ENCODE measurements at places on chromosomes 1 and 21. TPM values are rescaled to one million over a fixed set of nuclear protein-coding genes. Genes with fewer than 3 reads are reported as not detected.

Gene PARP1
- 70.6 TPM for total RNA-seq

Gene QSOX1
- 332 TPM for total RNA-seq

GRCh38 chr1:31984419-31985347, 29.0 kb upstream of the KHDRBS1 start:
- H3K4me3 ChIP-seq, result no peak overlapping the region
- DNase-seq, result no peak
- no peaks in the 10 kb centered on the region for H3K36me3 ChIP-seq

Gene NOS1AP
- 2.4 TPM for total RNA-seq

DNA sequence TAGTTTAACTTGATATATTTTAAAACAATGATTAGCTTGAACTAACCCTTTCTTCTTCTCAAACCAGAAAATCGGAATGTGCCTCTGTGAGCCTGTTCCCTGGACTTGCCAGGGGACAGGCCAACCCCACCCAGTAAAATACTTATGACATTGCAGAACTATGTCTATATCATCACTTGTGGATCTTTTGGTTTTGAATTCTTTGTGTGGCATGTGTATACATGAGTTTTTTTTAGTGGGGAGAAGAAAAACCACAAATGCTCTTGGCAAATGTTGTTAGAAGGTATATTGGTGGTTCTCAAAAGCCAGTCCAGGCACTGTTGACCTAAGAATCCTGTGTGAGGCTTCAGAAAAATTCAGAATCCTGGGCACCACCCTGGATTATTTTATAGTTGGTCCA, 347.4 kb downstream of the SIPA1L2 start:
- H3K4me3 ChIP-seq, result no peak overlapping the region
- H3K27me3 ChIP-seq, result no peaks in the 10 kb centered on the region
- DNase-seq, result no peak
- no peak overlapping the region for H3K27ac ChIP-seq
- no peaks in the 10 kb centered on the region for H3K36me3 ChIP-seq
- H3K4me1 ChIP-seq, result no peaks in the 10 kb centered on the region

GRCh38 chr1:172406968-172407367, 13.5 kb upstream of the C1orf105 start:
- DNase-seq, result no peak
- H3K27ac ChIP-seq, result no peak overlapping the region
- H3K36me3 ChIP-seq, result no peaks in the 10 kb centered on the region
- H3K27me3 ChIP-seq, result no peaks in the 10 kb centered on the region

DNA sequence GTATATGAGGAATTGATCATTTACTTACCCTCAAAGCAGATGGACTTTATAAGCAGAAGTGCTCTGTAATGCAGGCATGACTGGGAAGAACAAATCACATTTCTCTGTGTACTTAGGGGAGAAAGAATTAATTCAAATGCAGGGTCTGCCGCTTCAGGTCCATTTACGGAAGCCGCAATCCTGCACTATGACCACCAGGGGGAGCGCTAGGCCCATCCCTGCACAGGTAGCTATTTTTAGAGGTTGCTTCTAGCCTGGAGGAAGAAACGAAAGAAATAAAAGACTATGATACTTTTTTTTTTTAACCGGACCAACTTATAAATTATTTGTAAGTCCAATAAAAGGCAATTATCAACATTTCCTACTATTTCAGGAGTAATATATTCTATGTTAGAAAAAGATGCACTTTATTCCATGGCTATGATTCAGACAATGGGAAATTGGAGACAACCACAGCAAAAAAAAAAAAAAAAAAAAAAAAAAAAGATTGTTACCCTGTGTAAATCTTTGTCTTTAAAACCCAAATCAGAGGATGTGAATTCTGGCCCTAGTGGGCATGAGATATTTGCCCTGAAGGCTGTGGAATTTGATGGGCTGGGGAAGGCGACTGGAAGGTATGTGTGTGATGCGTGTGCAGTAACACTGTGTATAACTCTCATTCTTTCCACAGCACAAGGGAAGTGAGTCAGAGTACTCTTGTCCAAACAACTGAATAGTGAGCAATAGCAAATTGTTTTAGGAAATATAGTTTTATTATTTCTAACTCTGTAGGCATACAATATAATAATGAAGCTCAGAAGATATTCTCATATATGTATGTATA, 12.9 kb upstream of the FYB2 start:
- no peak overlapping the region for H3K4me3 ChIP-seq
- peak; percentile 67 for DNase-seq
- H3K36me3 ChIP-seq, result no peaks in the 10 kb centered on the region
- no peak overlapping the region for H3K27ac ChIP-seq
- H3K27me3 ChIP-seq, result no peaks in the 10 kb centered on the region
- no peaks in the 10 kb centered on the region for H3K4me1 ChIP-seq

- peak overlapping the region; percentile 94 for H3K27ac ChIP-seq
- H3K36me3 ChIP-seq, result no peaks in the 10 kb centered on the region
- H3K27me3 ChIP-seq, result no peaks in the 10 kb centered on the region
- H3K4me3 ChIP-seq, result peak overlapping the region; percentile 75
- no peak for DNase-seq
These were observed 1.8 kb downstream of the RERE start for GRCh38 chr1:8815582-8816151.

Gene MROH9
- total RNA-seq, result not detected

GRCh38 chr21:29640080-29640508, 299.7 kb downstream of the GRIK1 start:
- no peak for DNase-seq
- no peaks in the 10 kb centered on the region for H3K4me1 ChIP-seq
- H3K27me3 ChIP-seq, result no peaks in the 10 kb centered on the region
- no peaks in the 10 kb centered on the region for H3K36me3 ChIP-seq
- no peak overlapping the region for H3K27ac ChIP-seq
- H3K4me3 ChIP-seq, result no peak overlapping the region

DNA sequence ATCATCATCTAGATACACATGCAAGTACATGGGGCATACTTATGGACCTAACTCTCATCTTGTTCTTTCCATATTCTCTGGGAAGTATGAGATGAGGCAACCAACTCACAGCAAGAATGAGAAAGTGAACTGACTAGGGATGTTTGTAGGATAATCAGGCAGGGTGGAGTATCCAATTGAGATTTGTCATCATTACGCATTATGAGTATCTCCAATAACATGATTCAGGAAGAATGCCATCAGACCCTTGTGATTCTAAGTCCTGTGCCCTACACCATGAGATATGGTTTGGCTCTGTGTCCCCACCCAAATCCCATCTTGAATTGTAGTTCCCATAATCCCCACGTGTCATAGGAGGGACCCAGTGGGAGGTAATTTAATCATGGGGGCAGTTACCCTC, 154.0 kb downstream of the SLC30A10 start:
- no peaks in the 10 kb centered on the region for H3K27me3 ChIP-seq
- H3K4me3 ChIP-seq, result no peak overlapping the region
- H3K36me3 ChIP-seq, result no peaks in the 10 kb centered on the region
- no peak for DNase-seq
